ENCODE measurements at places on chromosomes 13 and 19.

- DNase-seq, result no peak
Observed at GRCh38 chr13:32616883-32617511, 30.7 kb downstream of the PDS5B start.

DNA sequence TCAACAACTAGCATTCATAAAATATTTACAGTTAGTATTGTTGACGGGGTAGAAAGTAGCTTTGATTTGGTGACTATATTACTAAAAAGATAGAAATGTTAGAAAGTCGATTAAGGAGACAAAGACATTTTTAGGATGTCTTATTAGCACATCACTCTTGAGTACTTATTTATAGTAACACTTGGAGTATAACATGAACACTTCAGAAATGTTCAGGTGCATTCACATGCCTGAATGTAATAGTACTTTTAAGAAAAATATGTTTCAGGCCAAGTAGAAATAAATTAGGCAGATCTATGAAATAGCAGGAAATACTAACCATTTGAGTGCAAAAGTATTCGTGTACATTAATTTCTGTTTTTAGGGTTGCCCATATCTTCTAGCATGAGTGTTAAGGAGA lies 70.4 kb downstream of the CDK8 start:
- DNase-seq, result no peak

DNA sequence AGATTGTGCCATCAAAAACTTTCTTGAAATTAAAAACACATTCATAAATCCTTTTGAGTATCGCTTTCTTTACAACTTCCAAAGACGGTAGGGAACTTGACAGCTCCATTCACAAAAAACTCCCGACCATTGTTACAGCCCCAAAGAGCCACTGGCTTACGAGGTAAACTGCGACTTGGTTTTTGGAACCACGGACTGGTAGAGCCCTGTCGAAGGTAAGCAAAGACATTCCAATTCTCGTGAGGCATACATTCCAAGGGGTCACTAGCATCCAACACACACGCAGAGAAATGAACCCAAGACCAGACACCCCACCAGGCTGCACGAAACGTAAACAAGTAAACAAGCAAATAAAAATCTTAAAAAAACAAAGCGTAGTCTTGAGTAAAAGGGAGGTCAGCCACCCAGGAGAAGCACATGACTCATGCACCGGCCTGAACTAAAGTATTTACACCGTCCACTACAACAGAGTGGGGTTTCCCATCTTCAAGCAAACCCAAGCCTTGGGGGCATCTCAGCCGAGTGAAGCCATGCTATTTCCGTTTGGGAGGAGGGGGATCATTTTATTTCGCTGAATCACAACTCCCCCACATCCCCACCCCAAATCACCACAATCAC lies 1.4 kb downstream of the BRD4 start:
- peak; percentile 50 for DNase-seq

GRCh38 chr19:21586311-21587116 lies 81.1 kb downstream of the ZNF429 start:
- no peak for DNase-seq

DNA sequence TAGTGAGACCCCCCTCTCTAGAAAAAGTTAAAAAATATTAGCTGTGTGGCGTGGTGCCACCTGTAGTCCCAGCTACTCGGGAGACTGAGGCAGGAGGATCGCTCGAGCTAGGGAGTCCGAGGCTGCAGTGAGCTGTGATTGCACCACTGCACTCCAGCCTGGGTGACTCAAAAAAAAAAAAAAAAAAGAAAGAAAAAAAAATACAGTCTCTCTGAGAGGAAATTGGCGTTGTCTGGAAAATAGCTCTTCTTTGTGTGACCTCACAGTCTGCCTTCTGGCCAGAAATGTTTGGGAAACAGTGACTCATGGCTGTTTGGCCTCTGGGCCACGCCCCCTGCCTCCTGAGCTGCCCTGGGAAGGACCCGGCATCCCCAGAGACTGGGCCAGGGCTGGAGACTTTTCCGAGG lies 10.7 kb downstream of the MARCHF2 start:
- DNase-seq, result peak; percentile 93

GRCh38 chr19:20167651-20168122 lies 673 bp downstream of the ZNF486 start:
- peak; percentile 13 for DNase-seq

DNA sequence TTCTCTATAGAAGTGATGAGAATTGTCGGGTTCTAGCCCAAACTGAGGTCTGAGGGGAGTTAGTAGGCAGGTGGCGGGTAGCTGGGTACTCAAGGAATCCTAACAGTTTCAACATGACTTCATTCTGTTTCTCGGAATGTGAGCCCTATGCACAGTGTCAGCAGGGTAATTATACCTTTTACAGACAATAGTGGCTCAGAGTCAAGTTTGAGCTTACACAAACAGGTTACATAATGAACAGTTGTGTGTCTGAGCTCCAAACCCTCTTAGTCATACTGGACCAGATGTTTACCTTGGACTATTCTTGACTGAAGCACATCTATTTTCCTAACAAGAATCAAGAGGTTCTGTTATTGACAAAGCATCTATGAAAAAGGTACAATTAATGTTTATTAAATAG lies 1066.7 kb upstream of the PCDH20 start:
- no peak for DNase-seq

DNA sequence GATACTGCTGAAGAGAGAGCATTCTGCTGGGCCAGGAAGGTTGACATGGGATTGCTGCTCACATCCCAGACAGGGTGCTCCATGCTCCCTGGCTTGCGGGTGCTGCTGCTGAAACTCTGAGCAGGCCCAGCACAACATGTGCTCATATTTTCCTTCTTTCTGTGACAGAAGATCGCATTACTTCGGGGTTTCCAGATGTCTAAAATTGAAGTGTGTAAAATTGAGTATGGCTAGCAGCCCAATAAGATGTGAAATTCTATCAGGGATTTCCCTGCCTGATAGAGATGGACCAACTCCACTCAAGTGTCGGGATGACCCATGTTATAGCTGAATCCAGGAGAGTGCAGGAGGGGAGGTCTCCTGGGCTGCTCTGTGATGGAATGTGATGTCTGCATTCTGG lies 55.6 kb upstream of the KL start:
- no peak for DNase-seq

- no peak for DNase-seq
Observed at GRCh38 chr13:74389056-74389455, 254.9 kb upstream of the KLF12 start.

DNA sequence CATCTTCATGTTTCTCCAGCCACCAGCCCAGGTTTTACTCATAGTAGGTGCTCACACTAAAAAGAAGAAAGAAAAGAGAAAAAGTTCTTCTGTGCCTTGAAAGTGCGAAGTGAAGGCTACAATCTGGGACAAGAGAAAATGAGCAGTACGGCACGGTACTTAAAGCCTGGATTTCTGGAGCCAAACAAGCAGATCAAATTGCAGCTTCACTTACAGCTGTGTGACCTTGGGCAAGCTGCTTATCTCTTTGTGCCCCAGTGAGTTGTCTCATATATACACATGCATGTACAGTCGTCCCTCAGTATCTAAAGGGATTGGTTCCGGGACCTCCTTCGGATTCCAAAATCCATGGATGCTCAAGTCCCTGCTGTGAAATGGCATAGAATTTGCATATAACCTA lies 41.8 kb downstream of the GSX1 start:
- no peak for DNase-seq

DNA sequence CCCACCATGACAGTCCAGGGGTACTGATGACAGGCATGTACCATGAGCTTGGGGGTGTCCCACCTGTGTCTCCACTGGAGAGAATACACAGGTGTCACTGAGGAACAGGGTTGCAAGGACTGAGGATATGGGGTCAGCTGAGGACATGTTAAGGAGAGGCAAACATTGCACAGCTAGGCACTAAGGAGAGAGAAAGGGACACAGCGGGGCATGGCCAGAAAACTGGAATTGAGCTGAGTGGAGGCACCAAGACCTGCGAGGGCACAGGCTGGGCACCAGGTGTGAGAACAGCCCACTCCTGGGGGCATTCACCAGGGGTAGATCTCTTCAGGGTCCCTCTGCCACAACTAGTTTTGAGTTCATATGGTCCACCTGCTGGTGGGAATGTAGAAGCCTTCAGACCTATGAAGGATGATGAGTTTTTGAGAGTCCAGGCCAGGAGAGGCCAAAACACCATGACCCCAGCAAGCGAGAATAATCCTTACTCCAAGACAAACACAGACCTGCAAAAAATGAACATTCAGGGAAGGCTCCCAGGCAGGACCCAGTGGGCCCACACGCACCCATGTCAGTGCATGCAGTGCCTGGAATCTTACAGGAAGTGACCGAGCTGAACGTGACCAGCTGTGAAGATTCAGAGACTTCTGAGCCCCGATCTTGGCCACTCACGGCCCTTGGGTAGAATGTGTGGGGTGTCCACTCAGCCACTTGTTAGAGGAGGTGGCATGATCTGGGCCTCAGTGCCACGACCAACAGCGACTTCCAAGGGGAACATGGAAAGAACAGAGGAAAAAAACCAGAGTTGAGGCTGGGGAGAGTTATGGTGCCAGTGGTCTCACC lies 1.4 kb upstream of the ZNF584 start:
- DNase-seq, result peak; percentile 47

GRCh38 chr13:64453831-64454230 lies 2776.3 kb downstream of the PCDH9 start:
- no peak for DNase-seq

GRCh38 chr13:40485611-40486517 lies 180.6 kb downstream of the FOXO1 start:
- no peak for DNase-seq

DNA sequence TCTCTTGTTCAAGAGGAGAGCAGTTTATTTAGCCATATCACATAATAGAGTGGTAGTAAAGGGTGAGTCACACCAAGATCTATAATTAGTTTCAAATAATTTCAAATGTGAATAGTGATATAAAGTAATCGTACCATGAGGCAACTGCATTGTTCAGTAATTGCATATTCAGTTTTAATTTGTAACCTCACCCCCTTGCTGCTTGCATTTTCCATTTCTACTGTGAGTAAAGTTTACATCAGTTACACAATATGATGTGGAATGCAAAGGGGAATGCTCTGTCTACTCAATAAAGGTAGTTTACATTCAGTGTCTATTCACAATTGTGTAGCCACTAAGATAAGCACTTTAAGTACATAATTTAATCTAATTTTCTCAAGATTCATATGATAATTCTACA lies 1695.7 kb upstream of the SPRY2 start:
- no peak for DNase-seq

DNA sequence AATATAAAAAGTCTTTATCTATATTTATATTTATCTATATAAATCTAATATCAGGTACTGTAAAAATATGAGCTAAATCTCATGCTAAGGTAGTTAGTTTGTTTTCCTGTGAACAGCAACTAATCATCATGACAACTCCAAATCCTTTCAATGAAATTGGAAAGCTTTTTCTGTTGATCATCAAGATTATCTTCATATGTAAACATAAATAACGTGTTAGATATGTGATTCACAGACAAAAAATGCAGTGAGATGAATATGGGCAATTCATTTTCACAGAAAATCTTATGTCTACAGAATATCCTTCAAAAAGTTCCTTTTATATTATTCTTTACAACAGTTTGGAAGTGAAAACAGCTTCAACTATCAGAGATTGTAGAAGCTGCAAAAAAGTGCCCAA lies 41.7 kb upstream of the EEF1AKMT1 start:
- no peak for DNase-seq

DNA sequence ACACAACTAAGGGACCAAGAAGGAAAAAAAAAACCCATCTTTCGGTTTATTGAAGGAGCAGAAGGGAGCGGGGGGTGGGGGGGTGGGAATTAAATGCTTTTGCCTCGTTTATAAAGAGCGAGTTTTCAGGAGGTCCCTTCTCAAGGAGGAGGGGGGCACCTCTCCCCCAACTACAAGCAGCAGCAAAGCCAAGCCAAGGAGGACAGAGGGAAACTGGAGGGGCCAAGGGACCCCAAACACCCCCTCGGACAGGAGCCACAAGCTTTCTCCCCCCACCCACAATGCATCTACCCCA lies 2.4 kb downstream of the IRF2BP1 start:
- DNase-seq, result no peak

DNA sequence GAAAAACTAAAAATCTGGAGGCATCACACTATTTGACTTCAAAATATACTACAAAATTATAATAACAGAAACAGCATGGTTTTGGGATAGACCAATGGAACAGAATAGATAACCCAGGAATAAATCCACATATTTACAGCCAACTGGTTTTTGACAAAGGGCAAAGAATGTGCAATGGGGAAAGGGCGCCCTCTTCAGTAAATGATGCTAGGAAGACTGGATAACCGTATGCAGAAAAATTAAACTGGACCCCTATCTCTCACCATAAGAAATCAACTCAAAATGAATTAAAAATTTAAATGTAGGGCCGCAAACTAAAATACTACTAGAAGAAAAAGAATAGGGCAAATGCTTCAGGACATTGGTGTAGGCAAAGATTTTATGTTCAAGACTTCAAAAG lies 440.5 kb upstream of the SGCG start:
- DNase-seq, result peak; percentile 42
